ENCODE measurements at places on chromosomes 5 and 9.

DNA sequence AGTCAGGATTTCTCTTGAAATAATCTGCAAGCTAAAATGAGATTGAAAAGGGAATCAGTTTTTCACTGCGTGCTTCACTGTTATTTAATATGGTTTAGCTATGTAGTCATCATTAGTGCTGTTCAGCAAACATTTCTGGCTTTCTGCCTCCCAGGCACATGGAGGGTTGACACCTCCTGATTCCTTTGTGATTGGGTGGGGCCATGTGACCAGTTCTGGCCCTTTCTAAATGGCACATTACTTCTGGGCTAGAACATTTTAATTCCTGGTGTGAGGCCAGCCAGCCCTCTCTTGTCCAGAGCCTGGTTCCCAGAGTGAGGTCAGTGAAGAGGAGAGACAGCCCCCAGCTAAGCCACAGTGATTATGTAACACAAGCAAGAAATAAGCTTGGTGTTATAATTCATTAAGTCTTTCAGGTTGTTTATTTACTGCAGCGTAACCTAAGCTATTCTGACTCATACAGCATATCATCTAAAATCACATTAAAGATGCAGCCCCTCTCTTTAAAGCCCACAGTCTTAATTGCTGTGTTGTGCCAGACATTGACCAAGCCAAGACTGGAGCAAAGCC, 17.4 kb upstream of the ARSI start:
- DNase-seq, result no peak

DNA sequence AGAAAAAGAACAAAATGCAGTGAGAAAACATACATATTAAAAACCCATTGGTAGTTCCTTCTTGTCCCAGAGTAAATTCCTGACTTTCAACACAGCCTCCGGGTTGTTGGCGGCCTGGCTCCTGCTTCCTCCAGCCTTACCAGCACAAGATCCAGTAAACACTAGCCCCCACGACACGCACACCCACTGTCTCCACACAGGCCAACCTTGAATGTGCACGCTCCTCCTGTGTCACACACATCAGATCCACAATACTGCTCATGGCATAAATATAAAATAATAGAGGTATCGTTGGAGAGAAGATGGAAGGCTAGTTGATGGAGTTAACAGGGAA, 2.5 kb upstream of the SLC31A2 start:
- DNase-seq, result no peak

- DNase-seq, result no peak
Observed at GRCh38 chr9:83385317-83385716, 152.9 kb downstream of the FRMD3 start.

GRCh38 chr9:3433754-3434153, 92.0 kb downstream of the RFX3 start:
- no peak for DNase-seq

DNA sequence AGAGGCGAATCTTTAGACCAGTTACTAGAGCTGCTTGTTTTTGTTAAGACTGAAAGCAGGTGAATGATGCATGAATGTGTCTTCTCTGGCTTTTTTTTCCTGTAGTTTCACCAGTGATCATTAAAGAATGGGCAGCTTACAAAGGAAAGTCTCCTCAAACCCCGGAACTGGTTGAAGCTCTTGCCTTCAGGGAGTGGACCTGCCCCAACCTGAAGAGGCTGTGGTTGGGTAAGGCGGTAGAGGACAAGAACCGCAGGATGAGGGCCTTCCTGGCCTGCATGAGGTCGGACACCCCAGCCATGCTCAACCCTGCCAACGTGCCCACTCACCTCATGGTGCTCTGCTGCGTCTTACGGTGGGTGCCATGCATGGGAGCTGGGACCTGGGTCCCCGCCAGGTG, 33.3 kb upstream of the PHF2 start:
- no peak for DNase-seq

DNA sequence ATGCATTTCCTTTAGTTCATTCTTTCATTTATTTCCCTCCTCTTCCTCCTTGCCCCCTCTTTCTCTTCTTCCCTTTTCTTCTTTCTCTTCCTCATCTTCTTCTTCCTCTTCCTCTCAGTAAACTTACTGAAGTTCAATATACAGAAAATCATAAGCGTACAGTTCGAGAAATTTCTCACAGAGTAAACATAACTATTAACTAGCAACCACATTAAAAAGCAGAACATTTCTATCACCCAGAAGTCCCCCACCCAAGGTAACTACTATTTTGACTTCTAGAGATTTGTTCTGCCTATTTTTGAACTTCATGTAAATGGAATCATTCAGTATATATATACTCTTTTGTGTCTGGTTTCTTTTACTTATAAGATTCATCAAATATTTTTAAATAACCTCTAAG, 48.2 kb downstream of the TNFAIP8 start:
- no peak for DNase-seq

- no peak for DNase-seq
Observed at GRCh38 chr5:120320626-120321025, 143.5 kb upstream of the PRR16 start.

Measured in stimulated activated CD8-positive, alpha-beta memory T cell treated with anti-CD3 and anti-CD28 coated beads, Interleukin-4, amount 100 ng/mL, for 1 hour (primary cell).